Hematopoietic multipotent progenitor cell treated with erythropoietin and hydrocortisone succinate and interleukin-3 and kit ligand, for 17 days (in vitro differentiated cells): ENCODE measurements at places on chromosomes 2 and 18.

GRCh38 chr2:42328923-42329322 is 32.1 kb downstream of the COX7A2L start:
- no peak for DNase-seq

- DNase-seq, result no peak
Observed at GRCh38 chr18:63868546-63868945, 19.0 kb upstream of the SERPINB2 start.

- no peak for DNase-seq
Observed at GRCh38 chr2:61262699-61263098, 100.7 kb downstream of the C2orf74 start.

GRCh38 chr18:50722311-50722710 is 97.5 kb downstream of the MRO start:
- no peak for DNase-seq

GRCh38 chr2:121992700-121993099 is 237.2 kb downstream of the TSN start:
- no peak for DNase-seq
